ENCODE measurements at places on chromosomes 4 and X. TPM values are rescaled to one million over a fixed set of nuclear protein-coding genes. Genes with fewer than 3 reads are reported as not detected.

DNA sequence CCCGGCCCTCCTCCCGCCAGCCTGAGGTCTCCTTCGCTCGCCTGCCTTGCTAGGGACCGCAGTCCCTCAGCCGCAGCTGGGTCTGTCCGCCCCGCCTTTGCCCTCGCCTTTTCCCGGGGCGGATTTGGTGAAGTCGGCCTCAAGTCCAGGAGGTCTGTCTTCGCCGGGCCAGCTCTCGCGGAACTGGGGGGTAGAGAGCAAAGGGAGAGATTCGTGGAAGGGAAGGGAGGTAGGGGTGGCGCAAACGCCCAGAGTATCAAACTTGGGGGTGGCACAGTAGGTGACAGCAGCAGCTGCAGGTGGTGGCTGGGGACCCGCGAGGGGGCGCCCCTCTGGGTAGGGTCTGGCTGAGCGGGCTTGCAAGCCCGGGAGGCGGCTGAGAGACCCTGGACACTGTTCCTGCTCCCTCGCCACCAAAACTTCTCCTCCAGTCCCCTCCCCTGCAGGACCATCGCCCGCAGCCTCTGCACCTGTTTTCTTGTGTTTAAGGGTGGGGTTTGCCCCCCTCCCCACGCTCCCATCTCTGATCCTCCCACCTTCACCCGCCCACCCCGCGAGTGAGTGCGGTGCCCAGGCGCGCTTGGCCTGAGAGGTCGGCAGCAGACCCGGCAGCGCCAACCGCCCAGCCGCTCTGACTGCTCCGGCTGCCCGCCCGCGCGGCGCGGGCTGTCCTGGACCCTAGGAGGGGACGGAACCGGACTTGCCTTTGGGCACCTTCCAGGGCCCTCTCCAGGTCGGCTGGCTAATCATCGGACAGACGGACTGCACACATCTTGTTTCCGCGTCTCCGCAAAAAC lies at the start of gene NPY2R:
Gene NPY2R, plus strand, starts transcription at position 379 of the 797 bp plus-strand sequence. CDS start 5,304 bp downstream, outside the sequence.
- no peak for DNase-seq

DNA sequence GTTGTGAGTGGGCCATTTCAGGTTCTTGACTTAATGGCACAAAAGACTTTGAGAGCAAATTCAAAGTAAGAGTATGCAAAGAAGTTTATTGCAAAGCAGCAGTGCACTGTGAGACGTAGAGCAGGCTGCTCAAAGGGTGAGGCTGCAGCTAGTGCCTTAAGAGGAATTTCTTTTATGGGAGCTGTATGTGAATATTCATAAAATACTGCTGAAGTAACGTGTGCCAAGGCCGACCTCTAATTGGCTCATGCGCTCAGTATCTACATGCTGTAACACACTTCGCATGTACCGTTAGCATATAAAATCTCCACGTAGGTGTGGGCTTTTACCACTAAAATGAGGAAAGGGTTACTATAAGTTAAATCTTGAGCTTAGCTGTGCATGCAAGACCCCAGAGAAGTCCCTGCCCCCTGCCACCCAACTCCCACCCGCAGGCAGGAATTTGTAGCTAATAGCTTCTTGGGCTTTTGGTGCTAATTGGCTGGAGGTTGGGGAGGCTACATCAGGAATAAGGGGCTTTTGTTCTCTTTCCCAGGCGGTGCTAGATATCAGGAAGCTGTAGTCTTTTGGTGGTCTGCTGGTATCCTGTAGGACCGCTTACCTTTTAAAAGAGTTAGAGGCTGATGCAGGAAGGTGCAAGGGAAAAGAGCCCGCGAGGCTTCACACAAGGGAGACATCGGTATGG lies 47.6 kb downstream of the FSTL5 start:
- no peak for DNase-seq

DNA sequence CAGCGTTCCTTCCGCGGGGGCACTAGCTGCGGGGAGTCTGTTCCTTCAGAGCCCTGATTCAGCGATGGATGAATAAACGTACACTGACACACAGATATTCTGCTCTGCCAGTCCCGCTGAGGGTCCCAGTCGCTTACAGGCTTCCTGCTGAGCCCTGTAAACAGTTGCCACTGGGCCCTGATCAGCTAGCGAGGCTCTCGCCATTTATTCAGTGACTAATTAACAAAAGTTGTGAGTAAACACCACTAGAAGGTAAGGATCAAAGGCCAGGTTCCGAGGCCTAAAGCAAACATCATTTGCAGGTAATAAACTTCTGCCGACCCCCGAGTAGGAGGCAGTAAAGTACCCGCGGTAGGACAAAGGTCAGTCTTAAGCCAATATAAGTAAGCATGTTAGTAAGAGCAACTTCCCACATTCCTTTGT lies 442.6 kb upstream of the GALNT7 start:
- no peak for DNase-seq

- no peak for DNase-seq
Observed at GRCh38 chr4:185931986-185932385, 120.0 kb upstream of the SORBS2 start.

DNA sequence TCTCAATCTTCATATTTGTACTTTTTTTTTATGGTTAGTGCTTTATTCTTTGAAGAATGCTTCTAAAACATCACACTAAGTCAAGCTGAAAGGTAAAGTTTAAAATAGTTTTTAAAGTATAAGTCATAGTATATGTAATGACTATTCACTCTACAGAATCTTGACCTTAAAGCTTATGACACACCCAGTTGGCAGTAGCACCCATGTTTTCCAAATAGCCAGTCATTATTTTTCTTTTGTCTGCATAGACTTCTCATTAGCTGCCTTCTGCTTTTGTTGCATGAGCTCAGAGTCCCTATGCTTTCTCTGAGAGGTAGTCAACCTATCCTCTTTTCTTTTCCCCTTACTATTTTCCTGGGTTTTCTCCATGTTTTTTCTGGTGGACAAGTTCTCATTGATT lies 231.5 kb downstream of the PCDH18 start:
- DNase-seq, result no peak

GRCh38 chr4:77449171-77449570 lies 156.4 kb upstream of the CXCL13 start:
- no peak for DNase-seq

GRCh38 chr4:188722911-188723310 lies 583.7 kb downstream of the TRIML1 start:
- DNase-seq, result no peak

GRCh38 chr4:140642674-140643437 lies 74.1 kb upstream of the UCP1 start:
- no peak for DNase-seq

DNA sequence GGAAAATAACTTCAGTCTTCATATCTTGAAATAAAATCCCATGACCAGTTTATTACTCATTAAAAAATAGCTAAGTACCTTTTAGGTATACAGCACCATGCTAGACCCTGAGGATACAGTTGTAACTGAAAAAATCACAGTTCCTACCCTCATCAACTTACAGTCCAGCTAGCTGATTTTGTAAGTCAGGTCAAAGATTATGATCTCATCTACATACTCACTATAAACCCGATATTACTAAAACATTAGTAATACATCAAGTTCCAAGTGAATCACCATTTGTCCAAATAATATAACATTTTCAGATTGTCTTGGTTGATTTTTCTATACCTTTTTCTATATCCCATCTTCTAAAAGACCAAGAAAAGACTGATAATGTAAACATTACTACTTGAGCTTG lies 333.9 kb downstream of the INPP4B start:
- no peak for DNase-seq

GRCh38 chr4:7276515-7276914 lies 84.2 kb downstream of the SORCS2 start:
- no peak for DNase-seq

GRCh38 chr4:95249426-95250021 lies 299.2 kb downstream of the UNC5C start:
- DNase-seq, result no peak

GRCh38 chr4:62359441-62360155 lies 1159.5 kb downstream of the ADGRL3 start:
- no peak for DNase-seq

DNA sequence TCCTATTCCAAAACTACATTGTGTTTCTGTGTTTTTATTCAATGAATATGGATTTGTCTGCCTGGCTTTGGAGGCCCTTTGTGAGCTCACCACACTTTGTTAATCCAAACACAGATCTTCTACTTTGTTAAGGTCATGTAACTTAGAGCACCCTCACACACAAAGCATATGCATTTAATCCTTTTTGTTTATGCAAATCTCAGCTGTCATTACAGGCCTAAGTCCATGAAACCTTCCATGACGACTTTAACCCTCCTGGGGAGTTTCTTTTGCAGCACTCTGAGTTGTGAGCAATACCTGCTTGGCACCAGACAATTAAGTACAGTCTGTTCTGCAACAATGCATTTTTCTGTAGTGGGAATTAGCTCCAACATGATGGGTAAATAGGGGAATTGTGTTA lies 14.9 kb downstream of the CCSER1 start:
- no peak for DNase-seq

- DNase-seq, result no peak
Observed at GRCh38 chrX:17033225-17033624, 86.8 kb downstream of the REPS2 start.

GRCh38 chrX:40448793-40449192 lies 132.0 kb upstream of the ATP6AP2 start:
- no peak for DNase-seq

DNA sequence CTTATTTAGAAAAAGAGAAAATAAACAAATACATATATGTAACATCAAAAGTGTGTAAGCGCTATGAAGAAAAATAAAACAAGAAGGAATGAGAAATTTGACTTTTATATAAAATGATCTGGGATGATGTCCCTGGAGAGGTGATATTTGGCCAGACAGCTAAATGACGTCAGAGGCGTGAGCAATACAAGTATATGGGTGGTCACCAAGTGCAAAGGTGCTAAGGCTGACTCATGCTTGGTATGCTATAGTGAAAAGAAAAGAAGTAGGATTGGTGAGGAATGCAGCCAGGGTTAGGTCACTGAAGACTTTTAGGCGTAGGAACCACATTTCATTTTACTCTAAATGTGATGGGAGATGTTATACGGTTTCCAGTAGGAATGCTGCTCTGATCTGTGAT lies 1049.1 kb upstream of the TENM3 start:
- no peak for DNase-seq

DNA sequence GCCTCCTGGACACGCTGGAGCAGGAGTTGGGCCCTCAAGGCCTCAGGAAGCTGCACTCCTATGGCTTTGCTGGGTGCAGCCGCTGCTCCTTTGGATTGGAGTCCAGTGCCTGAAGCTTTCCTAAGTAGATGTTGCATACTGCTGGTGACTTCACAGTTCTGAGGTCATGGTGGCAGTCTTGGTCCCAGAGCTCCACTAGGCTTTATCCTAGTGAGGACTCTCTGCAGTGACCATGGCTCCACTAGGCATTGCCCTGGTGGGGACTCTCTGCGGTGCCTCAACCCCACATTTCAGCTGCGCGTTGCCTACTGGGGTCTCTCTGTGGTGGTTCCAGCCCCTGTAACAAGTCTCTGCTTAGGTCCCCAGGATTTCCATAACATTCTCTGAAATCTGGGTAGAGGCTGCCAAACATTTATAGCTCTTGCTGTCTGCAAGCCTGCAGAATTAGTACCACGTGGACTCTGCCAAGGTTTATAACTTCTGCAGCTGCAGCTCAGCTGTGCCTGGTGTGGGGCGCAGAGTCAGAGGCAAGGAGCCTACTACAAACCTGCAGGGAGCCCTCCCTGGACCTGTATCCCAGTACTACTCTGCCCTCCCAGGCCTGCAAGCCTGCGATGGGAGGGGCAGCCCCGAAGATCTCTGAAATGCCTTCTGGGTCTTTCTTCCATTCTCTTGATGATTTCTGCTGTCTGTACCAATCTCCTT lies 46.0 kb upstream of the NFKB1 start:
- DNase-seq, result no peak

DNA sequence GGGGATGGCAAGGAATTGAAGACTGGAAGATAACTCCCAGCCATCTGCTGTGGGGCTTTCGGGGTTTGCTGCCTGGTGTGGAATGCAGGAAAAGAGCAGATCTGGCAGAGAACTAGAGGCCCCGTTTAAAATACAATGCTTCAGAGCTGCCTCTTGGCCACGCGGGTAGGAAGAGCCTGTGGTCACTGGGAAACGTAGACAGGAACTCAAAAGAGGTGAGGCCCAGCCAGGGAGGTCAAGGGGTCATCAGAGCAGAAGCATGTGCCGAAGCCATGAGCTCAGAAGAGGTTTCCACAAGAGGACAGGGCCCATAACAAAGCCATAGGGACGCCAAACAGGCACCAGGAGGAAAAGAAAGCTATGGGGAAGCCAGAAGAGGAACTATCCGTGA lies 14.5 kb upstream of the STS start:
- DNase-seq, result no peak

The FAM241A gene
- total RNA-seq, result 4.7 TPM

The TMEM144 gene
- 30.3 TPM for total RNA-seq

The RPS6KA6 gene
- 9.6 TPM for total RNA-seq

The FDCSP gene
- total RNA-seq, result 1.7 TPM

The MAGEC1 gene
- not detected for total RNA-seq

The DDIT4L gene
- total RNA-seq, result 10.4 TPM

The HAND2 gene
- 14.5 TPM for total RNA-seq

The FAT1 gene
- total RNA-seq, result 215 TPM

The COL4A5 gene
- total RNA-seq, result 296 TPM

The BST1 gene
- total RNA-seq, result 23.7 TPM

The PRR32 gene
- total RNA-seq, result 1.3 TPM
